Islet precursor cell (in vitro differentiated cells): ENCODE measurements at places on chromosomes 7 and 10.
A peak's percentile ranks its signal among the peaks of the same experiment; 100 is the strongest.

DNA sequence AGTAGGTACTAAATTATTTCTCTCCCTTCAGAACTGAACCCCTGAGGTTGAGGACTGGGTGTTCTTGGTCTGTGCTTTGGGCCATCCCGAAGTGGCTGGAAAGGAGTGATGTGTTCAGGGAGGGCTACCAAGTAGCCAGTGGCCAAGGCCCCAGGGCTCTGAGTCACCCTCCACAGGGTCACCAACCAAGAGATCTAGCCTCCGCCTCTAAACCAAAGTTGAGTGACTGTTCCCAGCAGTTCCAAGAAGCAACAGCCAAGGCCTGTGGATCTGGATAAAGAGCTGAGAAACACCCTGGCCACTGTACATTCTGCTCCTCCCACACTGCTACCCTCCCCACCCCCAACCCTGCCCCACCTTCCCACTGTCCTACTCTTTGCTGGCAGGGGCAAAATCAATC, 35.5 kb upstream of the KCNMA1 start:
- DNase-seq: peak; percentile 71

DNA sequence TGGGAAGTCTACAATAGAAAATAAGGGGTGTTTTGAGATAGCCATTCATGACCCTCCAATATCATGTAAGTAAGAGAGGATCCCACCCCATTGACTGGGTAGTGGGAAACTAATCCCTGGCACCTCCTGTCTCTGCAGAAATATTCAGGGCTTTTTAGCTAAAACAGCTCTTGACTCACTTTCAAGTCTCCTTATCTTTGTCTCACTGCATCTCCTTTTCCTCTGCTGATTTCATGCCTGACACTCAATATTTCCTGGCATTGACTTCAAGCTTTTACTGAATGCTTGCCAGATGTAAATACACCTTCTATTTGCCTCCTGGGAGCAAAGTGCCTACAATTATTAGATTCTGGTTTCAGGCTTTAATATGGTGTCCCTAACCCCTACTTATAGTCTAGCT, 57.1 kb downstream of the CHRM2 start:
- no peak for DNase-seq

- no peak for DNase-seq
Observed at GRCh38 chr7:11171569-11172192, 198.0 kb downstream of the PHF14 start.

GRCh38 chr7:1954366-1955004, 278.3 kb downstream of the MAD1L1 start:
- no peak for DNase-seq

DNA sequence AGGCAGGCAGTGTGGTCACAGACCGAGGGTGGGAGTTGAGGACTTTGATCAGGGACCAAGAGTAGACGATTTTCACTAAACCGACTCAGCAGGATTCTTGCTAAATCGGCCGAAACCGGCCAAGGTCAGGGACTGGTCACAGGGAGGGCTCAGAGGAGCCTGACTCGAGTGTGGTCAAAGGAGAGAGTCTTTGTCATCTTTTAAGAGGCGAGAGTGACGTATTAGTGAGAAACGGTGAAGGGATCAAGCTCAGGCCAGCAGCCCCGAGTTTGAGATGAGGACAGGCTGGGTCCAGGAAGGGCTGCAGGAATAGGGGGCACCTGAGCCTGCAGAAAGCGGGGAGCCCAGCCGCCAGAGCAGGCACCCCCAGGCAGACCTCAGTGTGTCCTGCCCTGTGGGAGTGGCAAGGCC, 41.6 kb upstream of the FAM20C start:
- DNase-seq: no peak

- DNase-seq: no peak
Observed at GRCh38 chr10:102280397-102281101, 35.2 kb downstream of the GBF1 start.

DNA sequence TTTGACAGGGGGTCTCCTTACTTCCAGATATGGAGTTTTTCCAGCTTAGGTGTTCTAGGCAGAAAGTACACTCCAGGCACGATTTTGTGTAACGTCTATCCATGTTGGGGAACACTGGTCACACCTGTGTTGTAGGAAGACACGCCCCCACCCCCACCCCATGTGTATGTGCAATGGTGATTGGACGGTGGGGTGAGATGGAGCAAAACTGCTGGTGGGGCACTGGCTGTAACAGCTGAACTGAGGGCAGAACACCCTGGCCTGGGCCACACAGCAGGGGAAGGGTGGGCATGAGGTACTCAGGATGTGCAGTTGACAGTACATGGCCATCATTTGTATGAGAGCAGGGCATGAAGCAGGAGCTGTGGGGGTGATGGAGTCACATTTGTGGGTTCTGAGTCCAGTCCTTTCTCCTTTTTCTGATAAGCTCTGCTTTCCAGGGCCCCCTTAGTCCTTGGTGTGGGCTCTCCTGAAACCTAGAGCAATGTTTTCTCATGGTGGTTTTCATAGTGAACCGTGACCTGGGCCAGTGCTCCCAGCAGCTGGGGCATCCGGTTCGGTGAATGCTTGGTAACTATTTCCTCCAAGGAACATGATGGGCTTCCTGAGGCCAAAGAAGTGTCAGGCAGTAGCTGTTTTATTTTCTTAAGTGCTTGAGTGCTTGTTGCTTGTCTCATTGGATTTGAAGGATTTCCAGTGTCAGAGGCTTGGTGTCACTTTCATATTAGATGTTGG, 63.4 kb upstream of the AQP1 start:
- DNase-seq: no peak

DNA sequence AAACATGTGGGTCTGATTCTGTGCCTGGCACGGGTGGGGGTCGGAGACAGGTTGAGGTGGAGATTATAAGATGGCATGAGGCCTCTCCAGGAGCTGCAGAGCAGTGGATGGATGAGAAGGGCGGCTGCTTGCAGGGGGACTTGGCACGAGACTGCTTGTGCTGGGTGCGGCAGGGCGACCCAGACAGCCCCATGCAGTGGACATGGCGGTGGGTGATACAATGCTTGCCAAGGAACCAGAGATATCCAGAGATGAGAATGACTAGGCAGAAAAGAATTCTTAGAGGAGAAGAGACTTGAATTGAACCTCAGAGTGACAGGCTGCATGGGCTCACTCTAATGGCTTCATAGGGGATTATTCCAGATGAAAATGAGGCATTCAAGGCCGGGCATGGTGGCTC, 145.4 kb downstream of the NEURL1 start:
- no peak for DNase-seq

DNA sequence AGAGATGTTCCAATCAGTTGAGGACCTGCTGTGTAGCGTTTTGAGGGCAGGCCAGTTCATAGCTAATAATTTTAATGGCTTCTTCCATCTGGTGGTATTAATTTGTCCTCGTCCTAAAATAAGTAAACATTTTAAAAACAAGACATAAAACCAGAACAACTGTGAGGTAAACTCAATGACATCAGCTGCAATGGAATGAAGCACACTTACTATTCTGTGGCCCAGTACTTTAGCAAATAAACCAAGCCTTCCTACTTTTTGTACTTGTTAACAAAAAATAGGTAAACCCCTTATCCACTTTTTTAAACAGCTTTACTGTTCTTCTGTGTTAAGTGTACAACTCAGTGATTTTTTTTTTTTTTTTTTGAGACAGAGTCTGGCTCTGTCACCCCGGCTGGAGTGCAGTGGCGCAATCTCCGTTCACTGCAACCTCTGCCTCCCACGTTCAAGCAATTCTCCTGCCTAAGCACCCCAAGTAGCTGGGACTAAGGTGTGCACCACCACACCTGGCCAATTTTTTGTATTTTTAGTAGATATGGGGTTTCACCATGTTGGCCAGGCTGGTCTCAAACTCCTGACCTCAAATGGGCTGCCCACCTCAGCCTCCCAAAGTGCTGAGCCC, 28.9 kb upstream of the FZD1 start:
- DNase-seq: no peak

- DNase-seq: no peak
Observed at GRCh38 chr7:143908120-143908519, 6.1 kb upstream of the TCAF1 start.

DNA sequence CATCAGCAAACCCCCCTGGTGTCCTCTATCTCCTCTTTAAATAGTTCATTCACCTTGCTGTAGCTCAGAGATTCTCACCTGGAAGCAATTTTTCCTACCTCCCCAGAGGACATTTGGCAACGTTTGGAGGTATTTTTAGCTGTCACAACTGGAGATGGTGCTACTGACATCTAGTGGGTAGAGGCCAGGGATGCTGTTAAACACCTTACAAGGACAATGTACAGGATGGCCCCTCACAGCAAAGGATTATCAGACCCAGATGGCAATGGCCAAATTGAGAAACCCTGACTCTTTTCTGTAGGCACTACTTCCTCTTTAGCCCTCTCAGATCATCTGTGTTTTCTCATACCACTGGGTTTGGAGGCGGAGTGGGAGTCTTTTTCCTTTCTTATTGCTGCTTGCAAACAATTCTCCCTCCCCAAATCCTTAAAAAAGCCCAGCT, 13.2 kb upstream of the TRA2A start:
- peak; percentile 54 for DNase-seq

DNA sequence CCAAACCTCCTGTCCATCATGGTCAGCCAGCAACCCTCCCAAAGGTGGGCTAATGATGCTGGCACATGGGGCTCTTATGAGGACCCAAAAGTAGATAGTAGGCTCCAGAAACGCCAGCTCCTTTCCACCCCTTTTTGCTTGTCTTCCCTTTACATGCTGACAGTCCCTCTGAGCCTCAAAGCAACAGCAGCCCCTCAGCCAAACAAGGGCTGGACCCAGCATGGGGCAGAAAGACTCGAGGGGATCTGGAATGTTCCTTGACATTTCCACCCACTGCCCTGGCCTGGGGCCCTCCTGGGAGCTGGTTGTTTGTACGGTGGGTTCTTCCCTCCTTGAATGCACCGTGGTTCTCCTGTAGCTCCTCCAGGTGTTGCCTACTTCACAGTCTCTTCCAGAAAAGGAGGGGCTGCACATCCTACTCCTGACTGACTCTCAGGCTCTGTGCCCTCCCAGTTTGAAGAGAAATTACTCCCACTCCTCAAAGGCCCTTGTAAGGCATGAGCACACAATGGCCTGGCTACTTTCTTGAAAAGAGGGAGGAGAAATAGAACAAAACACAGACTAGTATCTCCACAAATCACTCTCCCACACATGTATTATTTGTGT, 21.5 kb upstream of the NUDCD3 start:
- DNase-seq: no peak

DNA sequence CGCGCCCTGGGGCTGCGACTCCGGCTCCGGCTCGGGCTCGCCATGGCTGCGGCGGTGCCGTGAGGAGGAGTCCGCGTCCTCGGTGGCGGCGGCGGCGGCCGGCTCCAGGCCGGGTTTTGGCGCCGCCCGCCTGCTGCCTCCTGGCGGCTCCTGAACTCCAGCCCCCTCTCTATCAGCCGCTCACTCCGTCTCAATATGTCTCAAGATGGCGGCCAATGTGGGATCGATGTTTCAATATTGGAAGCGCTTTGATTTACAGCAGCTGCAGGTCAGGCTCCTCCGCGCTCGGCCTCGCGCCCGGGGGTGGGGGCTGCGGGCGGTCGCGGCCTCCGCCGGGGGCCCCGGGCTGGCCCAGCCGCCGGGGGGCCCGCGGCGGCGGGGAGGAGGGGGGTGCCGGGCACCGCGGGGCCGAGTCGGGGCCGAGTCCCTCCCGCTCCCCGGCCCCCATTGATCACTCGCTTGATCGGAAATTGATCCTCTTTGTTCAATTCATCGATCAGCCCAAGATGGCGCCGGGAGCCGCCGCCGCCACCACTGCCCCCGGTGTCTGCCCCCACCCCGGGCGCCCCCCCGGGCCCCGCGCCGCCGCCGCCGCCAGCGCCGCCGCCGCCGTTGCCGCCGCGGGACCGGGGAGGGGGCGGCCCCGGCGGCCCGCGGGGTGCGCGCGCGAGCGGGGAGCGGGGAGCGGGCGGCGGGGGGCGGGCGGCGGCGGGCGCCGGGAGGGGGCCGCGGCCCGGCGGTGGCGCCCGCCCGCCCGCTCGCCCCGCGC, 1.4 kb upstream of the CUX1 start:
- DNase-seq: peak; percentile 87

GRCh38 chr10:113111900-113112853, 162.1 kb downstream of the TCF7L2 start:
- no peak for DNase-seq

DNA sequence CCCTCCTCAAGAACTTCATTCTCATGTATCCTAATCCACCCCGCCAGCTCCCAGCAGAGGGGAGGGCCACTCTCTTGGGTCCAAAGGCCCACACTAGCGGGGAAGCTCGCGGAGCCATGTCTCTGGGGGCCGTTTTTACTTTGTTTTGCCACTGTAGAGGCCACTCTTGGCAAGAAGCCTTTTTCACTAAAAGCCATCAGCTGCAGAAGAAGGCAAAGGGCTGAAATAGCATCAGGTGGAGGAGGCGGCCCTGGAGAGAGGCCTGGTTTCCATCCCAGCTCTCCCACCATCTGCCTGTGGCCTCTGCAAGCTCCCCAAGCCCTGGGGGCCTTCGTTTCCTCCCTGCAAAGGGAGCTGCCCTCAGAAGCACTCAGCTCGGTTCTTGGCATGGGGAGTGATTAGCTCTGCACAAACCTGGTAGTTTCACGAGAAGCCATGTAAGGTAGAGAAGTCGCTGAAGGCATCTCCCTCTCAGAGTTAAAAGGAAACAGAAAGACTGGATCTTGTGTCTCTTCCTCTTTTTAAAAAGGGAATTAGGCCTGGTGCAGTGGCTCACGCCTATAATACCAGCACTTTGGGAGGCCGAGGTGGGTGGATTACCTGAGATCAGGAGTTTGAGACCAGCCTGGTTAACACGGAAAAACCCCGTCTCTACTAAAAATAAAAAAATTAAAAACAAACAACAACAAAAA, 70.3 kb downstream of the PARP12 start:
- DNase-seq: no peak

DNA sequence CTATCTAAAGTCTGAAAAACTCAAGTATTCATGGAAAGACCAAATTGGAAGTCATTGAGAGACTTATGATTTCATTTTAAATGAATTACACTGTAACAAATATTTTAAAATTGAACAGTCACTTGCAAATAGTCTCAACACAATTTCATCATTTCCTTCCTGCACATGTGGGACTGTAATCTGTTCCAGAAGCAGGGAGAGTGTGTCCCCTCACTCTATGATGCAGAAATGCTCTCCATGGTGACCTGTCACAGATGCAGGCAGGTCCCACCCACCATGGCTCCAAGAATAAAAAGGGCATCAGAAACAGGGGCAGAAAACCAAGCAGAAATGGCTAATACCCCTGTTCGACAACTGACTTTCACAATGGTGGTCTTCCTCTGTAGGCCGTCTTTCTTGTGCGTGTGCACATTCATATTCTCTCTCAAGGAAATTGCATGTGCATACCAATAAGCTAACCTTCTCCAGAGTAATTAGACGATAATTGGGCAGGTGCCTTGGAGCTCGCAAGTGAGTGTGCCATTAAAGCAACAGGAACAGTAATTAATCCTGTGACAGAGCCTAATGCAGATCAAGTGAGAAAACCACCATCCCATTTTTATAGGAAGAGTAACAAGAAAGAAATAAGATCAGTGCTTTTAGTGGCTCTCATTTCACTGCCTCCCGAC, 170.9 kb downstream of the ZMYND11 start:
- no peak for DNase-seq

DNA sequence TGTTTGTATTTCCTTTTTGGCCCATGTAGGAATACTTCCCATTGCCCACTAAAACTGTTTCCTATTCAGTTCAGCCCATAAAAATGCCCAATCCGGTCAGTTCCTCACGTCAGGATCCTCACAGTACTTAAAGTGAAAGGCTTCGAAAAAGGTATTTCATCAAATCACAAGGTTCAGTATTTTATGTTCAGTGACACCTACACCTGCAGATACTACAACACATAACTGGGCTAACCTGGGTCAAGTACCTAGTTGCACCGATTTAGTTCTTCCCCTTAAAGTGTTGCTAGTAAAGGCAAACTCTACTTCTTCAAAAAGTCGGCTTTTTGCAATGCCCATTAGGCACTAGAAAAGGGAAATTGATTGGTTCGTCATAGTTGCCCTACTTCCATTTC, 1.1 kb downstream of the SNX13 start:
- no peak for DNase-seq
